ENCODE measurements at places on chromosomes 1 and 21. TPM values are rescaled to one million over a fixed set of nuclear protein-coding genes. Genes with fewer than 3 reads are reported as not detected.

TLCD4 gene
- 9.7 TPM for polyA plus RNA-seq

PDPN gene
- 508 TPM for polyA plus RNA-seq

DNA sequence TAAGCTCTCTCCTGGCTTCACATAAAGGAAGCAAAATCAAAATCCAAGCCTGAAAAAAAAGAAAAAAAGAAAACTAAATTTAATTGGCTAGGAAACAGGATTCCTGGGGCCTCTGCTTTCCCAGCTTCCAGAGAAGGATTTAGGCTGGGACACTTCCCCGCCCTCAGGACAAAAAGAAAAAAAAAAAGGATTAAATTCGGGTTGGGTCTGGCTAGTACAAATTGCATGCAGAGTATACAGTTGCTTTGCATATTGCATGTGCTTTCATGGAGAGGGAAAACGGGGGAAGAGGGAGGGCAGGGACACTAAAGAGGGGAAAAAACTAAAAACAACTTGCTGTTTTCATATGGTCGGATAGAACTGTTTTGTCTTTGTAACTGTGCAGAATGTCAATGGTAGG, 42.7 kb downstream of the OLIG1 start:
- no peak for DNase-seq

DNA sequence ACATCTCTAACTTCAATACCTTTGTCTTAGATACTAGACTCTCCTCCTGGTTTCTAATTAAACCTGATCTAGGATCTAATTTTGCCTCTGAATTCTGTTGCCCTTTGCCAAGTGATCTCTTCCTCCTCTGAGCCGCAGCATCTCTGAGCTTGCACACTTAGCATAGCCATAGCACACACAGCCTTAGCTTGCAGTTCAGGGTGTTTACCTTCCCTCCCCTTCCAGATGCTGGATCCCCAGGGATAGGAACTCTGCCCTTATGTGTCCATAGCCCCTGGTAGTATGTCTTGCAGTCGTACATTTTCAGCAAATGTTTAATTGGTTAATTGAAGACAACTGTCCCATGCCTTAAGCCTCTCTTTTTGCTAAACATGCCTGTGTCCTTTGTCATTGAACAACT, 30.3 kb downstream of the SELL start:
- DNase-seq, result no peak

GRCh38 chr1:18077657-18078215, 29.9 kb upstream of the IGSF21 start:
- no peak for DNase-seq

- DNase-seq, result peak; percentile 75
These were observed 24.0 kb downstream of the QSOX1 start for GRCh38 chr1:180178511-180179161.

AMY2A gene
- not detected for polyA plus RNA-seq

All from hepatocyte (in vitro differentiated cells).